ENCODE measurements at places on chromosomes 5 and 9.

GRCh38 chr9:134054891-134055811 is 12.7 kb downstream of the BRD3 start:
- DNase-seq: no peak

- no peak for DNase-seq
Observed at GRCh38 chr9:94937214-94937903, 210.9 kb downstream of the AOPEP start.

DNA sequence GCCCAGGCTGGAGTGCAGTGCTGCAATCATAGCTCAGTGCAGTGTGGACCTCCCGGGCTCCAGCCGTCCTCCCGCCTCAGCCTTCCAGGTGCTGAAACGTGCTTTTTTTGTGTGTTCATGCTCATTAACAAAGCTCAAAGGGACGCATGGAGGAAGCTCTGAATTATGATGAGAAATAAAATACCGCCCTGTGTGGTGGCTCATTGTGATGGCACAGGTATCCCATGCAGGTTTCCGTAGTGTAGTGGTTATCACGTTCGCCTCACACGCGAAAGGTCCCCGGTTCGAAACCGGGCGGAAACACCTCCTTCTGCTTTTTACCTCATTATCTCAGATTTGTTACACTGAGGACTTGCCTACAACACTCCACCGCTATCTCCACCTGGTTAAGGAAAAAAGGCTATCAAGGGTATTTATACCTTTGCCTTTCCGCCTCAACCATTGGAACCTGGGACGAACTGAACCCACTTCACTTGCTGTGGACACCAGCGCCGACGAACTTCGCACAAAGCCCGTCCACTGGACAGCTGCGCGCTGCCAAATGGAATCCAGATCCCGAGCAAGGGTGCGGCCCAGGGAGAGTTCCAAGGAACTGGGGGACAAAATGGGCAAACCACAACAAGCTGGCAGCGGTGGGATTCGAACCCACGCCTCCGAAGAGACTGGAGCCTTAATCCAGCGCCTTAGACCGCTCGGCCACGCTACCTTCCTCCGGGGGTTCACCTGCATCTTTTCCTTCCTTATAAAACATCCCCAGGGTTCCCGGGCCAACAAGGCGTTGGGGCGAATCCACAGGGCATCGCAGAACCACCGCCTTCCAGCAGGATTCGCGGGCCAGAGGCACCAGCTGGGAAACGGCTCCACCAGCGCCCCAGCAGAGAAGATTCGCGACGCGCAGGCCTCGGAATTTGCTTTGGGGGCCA is 26.3 kb downstream of the OR2V2 start:
- no peak for DNase-seq

DNA sequence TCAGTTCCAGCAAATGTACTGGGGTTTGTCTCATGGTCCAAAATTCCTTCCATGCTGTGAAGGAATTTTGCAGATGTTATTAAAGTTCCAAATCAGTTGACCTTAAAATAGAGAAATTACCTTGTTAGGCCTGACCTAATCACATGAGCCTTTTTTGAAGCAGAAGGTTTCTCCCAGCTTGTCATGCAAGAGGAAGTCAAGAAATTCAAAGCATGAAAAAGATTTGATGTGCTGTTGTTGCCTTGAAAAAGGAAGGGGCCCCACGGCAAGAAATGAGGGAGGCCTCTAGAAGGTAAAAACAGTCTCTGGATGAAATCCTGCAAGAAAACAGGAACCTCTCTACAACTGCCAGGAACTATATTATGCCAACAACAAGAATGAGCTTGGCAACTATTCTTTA is 24.2 kb upstream of the HAPLN1 start:
- DNase-seq: no peak

GRCh38 chr9:124182741-124183140 is 75.0 kb upstream of the NEK6 start:
- no peak for DNase-seq

GRCh38 chr9:71780953-71781352 is 12.6 kb upstream of the CEMIP2 start:
- no peak for DNase-seq

Measured in activated CD8-positive, alpha-beta memory T cell treated with anti-CD3 and anti-CD28 coated beads for 4 hours (primary cell).